NCI-H460 (cell line): ENCODE measurements at places on chromosomes 16 and 17. TPM values are rescaled to one million over a fixed set of nuclear protein-coding genes. Genes with fewer than 3 reads are reported as not detected.

DNA sequence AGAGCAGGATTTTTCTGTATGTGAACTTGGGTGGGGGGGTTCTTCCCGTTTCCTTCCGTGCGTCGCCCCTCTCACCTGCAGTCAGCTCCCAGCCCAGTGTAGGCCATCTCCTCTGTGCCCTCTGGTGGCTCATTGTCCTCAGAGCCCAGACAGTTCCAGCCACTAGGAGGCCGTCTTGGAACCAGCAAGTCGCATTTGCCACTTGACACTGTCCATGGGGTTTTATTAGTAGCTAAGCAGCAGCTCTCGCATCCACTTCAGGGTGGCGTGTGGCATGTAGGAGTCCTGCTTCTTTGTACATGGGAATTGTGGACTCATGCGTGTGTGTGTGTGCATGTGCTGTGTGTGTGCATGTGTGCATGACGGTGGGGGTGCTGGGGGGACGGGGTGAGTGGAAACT lies 74.0 kb downstream of the SEC14L1 start:
- peak; percentile 43 for DNase-seq

DNA sequence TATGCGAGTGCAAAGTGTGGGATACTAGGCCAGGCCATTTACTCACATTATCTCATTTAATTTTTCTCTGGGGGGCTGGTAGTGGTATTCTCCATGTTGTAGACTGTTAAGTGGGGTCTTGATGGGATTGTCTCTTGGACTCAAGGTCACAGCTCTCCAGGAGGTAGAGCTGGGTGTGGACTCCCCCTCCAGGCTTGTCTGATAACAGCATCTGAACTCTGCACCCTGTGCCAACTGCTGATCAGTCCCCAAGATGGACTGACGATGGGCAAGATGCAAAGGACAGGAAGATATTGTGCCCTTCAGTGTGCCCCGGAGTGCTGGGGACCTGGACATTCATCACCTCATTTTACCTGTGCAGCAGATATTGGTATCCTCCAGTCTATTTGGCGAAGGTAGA lies 147.8 kb downstream of the MSI2 start:
- peak; percentile 16 for DNase-seq

- DNase-seq = no peak
Measured at GRCh38 chr17:43126911-43127290, 1.7 kb upstream of the BRCA1 start.

- no peak for DNase-seq
Measured at GRCh38 chr17:4582691-4583090, 1.6 kb upstream of the SMTNL2 start.

DNA sequence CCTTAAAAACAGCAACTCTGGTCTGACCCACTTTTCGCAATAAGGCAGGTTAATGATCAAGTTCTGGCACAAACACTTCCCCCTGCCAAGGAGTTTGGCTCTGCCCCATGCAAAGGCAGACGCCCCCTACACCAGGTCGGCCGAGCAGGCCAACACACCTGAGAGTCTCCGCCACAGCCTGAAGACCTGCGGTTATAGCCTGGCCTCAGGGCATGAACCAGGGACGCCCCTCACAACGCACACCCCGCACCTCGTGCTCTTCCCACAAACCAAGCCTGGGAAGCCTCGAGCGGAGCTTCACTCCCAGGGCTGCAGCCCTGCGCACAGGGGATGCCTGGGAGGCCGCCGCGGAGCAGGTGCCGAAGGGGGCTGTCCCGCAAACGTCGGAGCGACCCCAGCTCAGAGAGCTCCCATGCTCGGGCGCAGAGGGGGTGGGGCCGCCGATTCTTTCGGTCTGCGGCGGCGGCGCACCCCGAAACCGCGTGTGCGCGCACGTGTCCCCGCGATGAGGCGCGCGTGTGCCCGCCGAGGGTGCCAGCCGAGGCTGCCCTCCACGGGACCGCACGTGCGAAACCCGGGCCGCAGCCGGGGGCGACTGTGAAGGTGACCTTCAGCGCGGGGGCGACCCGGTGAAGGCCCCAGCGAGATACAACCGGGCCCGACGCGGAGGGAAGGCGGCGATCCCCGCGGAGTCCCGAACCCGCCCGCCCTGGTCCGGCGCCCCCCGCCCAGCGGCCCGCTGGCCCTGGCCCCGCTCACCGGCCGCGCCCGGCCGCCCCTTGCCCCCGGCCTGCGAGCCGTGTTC lies 559 bp downstream of the CLUH start:
- no peak for DNase-seq

- DNase-seq = peak; percentile 0
Measured at GRCh38 chr16:76729525-76729924, 452.3 kb downstream of the CNTNAP4 start.

The MPP2 gene
- total RNA-seq = 0.29 and 0.74 TPM in 2 replicates
